ENCODE measurements at places on chromosomes 6 and 20.

DNA sequence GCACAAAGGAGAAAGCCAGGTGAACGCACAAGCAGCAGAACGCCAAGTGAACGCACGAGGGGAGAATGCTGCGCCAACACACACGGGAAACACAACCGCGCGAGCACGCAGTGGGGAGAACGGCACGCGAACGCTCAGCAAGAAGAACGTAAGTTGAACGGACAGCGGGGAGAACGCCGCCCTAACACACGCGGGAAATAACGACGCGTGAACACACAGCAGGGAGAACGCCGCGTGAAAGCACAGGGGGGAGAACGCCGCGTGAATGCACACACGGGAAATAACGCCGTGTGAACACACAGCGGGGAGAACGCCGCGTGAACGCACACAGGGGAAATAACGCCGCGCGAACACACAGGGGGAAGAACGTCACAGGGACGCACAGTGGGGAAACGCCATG, 54.7 kb downstream of the RNASET2 start:
- no peak for DNase-seq

- no peak for DNase-seq
These were observed 54.3 kb downstream of the MYLIP start for GRCh38 chr6:16183187-16183664.

- DNase-seq: no peak
These were observed 67.6 kb downstream of the RAB44 start for GRCh38 chr6:36765190-36765589.

GRCh38 chr20:19547547-19547946, 210.5 kb upstream of the RIN2 start:
- no peak for DNase-seq
